ENCODE measurements at places on chromosomes 12 and 14.
A peak's percentile ranks its signal among the peaks of the same experiment; 100 is the strongest.

DNA sequence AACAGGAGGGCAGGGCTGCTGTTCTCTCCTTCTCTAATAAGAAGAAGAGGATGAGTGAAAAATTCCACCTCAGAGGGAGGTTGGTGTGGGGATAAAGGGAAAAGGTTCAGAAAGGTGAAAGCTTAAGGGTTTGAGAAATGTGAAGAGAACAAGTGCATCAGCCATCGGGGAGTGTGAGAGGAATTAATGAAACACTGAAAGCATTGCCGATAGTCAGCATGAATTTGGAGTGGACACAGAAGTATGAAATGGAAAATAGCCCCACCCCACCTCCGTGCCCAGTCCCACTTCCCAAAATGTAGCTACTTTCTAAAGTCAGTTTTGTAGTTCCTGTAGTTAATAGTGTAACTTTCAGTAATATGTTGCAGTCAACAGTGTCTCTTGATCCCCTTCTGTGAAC lies 33.4 kb downstream of the DIP2B start:
- DNase-seq = no peak

- no peak for DNase-seq
These were observed 22.3 kb downstream of the G2E3 start for GRCh38 chr14:30581283-30581625.

DNA sequence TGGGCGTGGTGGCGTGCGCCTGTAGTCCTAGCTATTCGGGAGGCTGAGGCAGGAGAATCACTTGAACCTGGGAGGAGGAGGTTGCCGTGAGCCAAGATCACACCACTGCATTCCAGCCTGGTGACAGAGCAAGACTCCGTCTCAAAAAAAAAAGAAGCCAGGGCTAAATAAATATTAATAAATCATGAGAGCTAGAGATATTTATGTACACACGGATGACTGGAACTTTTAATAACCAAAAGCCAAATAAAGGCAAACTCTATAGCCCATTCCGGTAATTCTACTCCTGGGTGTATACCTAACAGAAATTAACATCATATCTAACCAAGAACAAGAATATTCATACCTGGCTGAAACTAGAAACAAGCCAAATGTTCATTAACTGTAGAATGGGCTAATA lies 7.7 kb upstream of the TRAFD1 start:
- no peak for DNase-seq

DNA sequence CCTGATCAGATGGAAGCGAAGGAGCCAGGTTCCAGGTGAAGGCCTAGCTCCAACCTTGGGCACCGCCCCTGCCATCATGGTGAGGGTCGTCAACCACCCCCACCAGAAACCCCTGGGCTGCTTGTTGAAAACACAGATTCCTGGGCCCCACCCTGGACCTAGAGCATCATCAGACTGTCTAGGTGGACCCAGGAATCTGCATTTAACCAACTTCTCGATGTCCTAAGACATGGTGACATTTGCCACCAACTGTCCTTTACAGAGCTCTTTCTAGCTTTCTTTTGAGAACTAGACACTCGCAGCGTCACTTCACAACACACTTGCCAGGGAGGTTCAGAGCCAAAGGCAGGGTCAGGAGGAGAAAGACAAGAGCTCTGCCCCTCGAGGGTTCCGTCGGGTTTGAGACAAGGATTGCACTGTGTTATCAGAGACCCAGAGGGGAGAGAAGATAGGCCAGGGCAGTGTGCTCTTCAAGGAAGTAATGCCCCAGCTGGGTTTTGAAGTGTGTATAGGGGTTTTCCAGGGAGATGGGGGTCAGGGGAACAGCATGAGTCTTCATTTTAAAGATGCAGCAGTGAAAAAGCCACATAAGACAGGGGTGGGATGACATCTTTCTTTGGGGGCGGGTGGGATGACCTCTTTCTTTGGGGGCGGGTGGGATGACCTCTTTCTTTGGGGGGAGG lies 24.6 kb downstream of the RFLNA start:
- no peak for DNase-seq

- no peak for DNase-seq
These were observed 62.7 kb upstream of the C14orf180 start for GRCh38 chr14:104516906-104517305.

- DNase-seq = no peak
These were observed 2.0 kb upstream of the PCED1B start for GRCh38 chr12:47077206-47078085.

DNA sequence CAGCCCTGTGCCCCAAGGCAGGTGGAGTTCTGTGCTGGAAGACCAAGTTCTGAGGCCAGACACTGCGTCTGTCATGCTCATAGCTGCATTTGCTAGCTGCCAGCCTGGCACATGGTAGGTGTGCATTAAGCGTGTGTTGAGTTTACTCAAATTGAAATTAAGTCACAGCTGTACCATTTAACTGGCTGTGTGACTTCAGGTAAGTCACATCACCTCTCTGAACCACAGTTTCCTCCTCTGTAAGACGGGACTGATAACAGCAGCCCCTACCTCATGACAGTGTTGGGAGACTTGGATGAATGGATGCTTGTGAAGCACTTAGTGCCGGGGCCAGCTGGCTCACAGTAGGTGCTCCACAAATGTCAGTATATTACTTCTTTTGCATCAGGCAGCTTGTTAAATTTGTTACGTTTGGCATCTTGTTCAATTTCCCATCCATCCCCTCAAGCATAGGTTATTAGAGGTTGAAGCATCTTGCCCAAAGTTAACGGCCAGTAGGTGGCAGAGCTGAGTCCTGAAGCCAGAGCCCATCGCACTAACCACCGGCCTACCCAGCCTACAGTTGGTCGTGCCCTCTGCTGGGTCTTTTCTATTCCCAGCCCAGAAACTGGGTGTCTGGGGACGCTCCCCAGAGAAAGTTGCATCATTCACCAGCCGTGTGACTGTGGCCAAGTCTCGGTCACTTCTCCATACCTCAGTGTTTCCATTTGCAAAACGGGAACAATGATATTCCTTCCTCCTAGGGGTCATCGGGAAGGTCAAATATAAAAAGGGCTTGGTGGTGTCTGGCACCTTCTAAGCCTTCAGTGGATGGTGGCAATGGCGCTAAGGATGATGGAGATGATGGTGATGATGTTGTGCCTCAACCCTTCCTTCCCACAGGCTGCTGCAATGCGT lies 4.5 kb downstream of the DAO start:
- DNase-seq = peak; percentile 75

- no peak for DNase-seq
These were observed 405.2 kb upstream of the TBX3 start for GRCh38 chr12:115088995-115089841.

DNA sequence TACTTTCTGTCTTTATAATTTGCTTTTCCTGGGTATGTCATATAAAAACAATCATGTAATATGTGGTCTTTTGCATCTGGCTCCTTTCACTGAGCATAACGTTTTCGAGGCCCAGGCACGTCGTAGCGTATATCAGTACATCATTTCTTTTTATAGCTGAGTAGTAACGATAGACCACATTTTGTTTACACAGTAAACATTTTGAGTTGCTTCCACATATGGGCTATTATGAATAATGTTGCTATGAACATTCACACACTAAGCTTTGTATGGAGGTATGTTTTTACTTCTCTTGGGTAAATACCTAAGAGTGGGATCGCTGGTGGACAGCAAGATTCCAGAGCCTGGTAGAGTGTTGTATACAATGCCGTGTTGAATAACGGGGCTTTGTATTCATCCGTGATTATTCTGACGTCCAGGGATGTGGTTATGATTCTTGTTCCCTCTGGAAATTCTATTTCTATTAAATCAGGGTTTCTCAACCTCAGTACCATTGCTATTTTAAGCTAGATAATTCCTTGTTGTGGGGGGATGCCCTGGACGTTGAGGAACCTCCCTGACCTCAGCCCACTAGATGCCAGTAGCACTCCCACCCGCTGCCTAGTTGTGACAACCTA lies 38.9 kb upstream of the CIT start:
- DNase-seq = no peak

DNA sequence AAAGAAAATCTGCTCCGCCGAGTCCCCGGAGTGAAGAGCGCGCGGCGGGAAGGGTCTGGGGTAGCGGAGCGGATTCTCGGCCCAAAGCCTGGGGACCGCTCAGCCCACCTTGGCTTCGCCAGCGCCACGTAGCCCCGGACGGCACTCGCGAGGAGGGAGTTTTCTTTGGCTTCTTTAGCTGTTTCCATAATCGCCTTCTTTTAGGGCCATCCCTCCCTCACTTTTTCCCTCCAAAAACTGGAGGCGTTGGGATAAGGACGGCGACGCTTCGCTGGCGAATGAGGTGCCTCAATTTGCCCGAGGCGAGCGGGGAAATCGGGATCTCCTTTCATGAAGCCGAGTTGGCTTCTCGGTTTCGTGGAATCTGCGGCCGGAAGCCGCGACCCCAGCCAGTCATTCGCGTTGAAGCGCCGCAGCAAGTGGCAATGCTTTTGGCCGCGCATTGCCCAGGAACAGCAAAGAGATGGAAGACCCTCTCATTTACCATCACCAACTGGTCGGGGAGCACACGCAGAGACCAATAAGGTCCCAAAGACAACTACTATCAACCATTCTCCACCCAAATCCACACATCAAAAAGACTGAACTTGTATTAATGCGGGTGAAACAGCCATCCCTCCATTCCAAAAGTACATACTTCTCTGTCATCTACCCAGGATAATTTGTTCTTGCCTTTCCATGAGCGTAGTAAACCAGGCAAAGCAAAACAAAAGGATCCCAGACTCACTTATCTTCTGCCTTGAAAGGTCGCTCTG lies 8.4 kb upstream of the SIX1 start:
- DNase-seq = no peak

GRCh38 chr12:94710933-94711332 lies 60.6 kb upstream of the TMCC3 start:
- DNase-seq = peak; percentile 22

DNA sequence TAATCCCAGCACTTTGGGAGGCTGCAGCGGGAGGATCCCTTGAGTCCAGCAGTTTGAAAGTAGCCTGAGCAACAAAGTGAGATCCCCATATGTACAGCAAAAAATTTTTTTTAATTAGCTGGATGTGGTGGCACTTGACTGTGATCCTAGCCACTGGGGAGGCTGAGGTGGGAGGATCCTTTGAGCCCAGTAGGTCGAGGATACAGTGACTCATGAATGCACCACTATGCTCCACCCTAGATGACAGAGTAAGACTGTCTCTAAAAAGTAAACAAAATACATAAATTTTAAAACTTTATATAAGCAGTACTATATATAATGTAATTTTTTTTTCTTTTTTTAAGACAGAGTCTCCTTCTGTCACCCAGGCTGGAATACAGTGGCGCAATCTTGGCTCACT lies 115.4 kb downstream of the ESR2 start:
- no peak for DNase-seq

- DNase-seq = no peak
These were observed 70.3 kb downstream of the SPPL3 start for GRCh38 chr12:120833849-120834248.

DNA sequence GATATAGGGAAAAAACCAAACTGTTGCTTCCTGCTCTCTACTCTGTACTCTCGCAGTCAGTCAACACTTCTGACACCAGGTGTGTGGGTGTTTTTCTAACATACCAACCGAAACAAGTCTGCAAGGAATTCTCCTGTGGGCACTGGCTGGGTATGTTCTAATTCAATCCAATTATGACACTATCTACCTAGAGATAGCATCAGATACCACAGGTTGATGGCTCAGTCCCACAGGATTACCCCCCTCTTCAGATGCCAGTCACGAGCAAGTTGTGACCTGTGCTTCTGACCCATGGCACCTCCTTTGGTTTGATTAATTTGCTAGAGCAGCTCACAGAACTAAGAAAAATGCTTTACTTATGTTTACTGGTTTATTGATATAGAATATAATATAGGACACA lies 78.3 kb downstream of the DYRK2 start:
- no peak for DNase-seq

GRCh38 chr12:6295094-6295811 lies 15.2 kb upstream of the PLEKHG6 start:
- no peak for DNase-seq

GRCh38 chr12:104130760-104131159 lies 7.2 kb downstream of the NFYB start:
- no peak for DNase-seq

DNA sequence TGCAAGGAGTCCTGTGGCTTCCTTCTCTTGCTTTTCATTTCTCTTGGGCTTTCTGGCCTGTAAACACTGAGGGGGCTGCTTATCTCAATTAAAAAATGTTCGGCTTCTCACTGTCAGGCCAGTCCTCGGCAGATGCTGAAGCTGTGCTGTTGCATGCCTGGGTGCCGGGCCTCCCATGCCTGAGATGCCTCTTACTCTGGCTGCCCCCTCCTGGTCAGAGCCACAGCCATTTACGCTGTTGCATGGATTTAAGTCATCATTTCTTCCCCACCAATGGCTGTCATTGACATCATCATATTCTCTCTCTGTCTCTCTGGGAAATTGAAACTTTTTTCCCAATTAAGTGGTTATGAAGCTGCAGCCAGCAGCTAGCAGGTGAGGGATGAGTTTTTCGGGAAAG lies 53.7 kb downstream of the FOXN4 start:
- no peak for DNase-seq

DNA sequence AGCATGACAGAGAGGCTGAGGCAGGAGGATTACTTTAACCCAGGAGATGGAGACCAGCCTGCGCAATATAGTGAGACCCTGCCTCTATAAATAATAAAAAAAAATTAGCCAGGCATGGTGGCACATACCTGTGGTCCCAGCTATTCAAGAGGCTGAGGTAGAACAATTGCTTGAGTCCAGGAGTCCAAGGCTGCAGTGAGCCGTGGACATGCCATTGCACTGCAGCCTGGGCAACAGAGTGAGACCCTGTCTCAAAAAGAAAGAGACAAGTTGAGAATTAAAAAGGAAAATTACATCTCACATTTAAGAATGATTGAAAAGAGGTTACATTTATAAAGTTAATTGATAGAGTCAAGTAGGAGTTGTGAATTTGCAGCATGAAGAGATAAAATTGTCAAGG lies 91.4 kb upstream of the TMPO start:
- DNase-seq = no peak

DNA sequence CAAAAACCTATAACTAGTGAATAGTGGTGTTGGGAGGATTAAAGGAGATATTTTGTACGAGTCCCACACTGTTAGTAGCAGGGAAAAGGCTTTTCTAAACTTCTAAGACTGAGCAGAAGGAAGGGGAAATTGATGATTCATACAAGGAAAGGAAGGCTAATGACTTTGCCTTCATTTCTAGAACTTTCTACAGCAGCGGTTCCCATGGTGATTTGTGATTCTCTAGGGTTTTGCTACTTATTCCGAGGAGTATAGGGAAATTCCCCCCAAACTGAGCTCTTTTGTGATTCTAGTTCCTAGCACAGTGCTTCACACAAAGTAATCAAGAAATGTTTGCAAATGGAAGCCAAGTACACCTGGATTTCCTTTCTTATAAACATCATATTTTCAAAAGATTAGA lies 23.8 kb upstream of the PWP1 start:
- DNase-seq = no peak

GRCh38 chr14:76710056-76711010 lies 50.9 kb upstream of the VASH1 start:
- DNase-seq = peak; percentile 47

- DNase-seq = no peak
These were observed 382.2 kb downstream of the CCER1 start for GRCh38 chr12:90572778-90573177.

GRCh38 chr12:26966842-26967241 lies 28.6 kb downstream of the FGFR1OP2 start:
- DNase-seq = no peak

GRCh38 chr14:72731252-72732020 lies 162.5 kb downstream of the DPF3 start:
- no peak for DNase-seq

Data from CD4-positive, alpha-beta T cell treated with Interleukin-10 for 1 hour (primary cell).